GM10248 (cell line): ENCODE measurements at places on chromosomes 2 and 18.

DNA sequence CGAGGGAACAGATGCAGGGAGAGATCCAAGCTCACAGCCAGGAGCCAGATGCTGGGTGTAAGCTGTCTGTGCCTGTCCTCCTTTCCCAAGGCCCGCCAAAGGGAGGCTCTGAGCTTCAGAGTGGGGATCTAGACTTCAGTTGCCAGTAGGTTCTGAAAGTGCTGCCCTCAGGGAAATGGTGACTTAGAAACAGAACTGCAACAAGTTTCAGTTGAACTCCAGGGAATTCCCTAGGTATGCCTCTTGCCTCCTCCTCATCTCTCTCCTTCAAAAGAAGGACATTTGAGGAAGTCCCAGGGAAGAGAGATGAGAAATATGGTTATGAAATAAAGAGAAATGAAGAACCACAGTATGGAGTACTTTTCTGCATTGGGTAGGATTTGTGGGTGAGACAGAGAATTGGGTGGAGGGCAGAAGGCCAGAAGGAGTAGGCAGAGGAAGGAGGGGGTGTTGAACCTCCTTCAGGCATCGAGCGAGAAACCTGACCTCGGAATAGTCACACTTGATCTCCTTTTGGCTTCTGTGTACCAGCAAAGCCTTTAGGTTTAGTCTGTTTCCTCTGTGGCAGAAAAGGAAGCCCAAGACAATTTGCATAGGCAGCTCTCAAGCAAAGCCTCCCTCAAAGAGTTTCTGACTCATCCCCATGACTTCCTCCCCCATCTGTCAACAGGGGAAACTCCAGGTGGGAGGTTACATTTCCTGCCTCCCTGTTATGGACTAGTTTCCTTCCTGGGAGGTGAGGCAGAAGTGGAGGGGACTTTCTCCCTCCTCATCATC is 45.7 kb downstream of the QPCT start:
- peak; percentile 83 for DNase-seq

DNA sequence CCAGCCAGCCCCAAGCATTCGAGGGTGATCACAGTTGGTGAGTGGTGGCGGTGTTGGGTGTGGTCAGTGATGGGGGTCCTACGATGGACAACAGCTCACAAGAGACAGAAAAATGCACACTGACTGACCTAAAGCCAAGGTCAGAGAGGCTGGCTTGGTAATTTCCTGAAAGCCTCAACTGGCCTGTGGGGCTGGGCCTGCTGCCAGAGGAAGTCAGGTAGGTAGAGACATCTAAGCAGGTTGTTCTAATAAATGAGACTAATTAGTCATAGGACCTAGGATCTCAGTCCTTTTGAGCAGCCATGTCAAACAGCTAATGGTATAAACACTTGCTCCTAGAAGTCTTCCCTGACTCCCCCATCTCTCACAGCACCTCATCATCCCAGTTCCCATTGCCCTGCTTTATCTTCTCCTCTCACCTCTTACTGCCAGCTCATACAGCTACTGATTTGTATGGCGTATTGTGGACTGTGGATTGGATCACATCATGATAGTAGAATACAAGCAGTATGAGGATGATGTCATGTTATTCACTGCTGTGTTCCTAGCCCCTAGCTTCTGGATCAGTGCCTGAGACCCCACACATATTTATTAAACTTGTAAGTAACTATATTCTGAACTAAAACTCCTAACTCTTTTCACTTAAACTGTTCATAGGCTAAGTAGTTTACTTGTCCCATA is 262.9 kb upstream of the KLHL29 start:
- no peak for DNase-seq

DNA sequence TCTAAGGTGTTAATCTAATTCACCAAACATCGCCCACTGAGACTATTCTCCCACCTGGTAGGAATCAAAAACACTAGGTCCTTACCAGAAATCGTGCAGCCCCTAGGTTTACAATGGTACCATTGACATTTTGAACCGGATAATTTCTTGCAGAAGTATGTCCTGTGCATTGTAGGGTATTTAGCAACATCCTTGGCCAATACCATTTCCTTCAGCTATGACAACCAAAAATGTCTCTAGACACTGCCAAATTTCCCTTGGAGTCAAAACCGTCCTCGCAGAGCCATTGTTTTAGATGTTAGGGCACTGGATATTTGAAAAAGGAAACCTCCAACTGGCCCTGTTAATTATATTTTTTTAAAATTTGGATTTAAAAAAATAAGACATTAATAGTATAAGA is 3.8 kb downstream of the VPS54 start:
- DNase-seq, result no peak

DNA sequence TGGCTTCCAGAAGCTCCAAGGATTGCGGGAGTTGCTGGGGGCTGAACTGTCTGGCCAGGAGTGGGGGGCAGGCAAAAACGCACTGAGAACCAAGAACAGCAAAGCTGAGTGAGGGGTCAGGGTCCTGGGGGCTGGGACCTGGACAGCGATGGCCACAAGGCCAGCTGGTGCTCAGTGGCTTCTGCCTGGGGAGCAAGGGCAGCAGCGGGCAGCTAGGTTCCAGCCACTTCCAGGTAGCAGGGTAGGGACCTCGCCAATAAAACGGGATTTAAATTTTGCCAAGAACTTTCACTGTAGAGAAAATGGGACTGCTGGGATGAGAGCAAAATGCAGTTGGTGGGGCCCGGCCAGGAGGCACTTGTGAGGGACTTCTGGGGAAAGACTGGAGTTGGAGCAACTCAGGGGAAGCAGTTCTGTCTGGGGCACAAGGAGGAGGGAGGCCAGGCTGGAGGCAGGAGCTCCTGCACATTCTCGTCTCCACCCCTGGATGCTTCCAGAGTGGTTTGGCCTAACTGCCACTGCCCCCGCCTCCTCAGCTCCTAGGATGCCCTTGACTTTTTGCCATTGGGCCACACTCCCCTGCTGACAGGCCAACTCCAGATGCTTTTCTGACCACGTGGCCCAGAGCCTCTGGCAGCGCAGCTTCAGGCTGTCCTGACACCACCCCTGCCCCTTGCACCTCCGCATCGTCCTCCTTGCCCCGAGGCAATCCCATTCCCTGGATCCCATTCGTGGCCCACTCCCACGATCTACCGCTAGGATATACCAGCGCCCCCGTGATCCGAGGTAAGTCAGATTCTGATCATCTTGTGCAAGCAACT is 5.5 kb upstream of the CCDC74A start:
- DNase-seq, result no peak

DNA sequence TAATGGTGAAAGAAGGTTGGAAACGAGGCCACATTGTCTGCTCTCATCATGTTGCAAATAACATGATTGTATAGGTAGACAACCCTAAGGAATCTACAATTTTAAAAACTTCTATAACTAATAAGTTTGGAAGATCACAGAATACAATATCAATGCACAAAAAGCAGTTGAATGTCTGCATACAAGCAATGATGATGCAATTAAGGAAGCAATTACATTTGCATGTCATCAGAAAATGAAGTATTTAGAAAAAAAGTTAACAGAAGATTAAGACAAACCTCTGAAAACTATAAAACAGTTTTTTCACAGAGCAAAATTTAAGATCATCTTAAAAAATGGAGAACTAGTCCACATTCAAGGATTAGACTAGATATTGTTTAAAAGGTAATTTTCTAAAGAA is 181.1 kb downstream of the METTL4 start:
- DNase-seq, result no peak

GRCh38 chr2:232652505-232652851 is 19.1 kb downstream of the EFHD1 start:
- DNase-seq, result no peak

- DNase-seq, result peak; percentile 24
Measured at GRCh38 chr2:158191076-158191895, 89.6 kb downstream of the UPP2 start.

DNA sequence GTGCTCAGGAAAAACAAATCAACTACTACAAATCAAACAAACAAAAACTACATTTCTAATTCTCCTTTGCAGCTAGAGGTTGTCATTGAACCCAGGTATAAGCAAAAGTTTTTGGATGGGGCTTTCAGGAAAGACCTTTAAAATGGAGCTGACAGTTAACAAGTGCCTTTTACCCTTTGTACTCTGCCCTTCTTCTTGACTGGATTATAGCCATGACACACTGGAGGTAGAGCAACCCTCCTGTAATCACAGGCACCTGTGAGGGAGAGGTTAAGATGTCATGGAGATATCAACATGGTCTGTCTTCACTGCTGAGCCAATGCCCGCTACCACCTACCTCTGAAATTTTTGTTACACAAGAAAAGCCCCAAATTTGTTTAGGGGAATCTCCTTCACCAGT is 100.0 kb upstream of the GLS start:
- DNase-seq, result no peak

- DNase-seq, result no peak
Measured at GRCh38 chr2:1495676-1496358, 82.6 kb downstream of the TPO start.

- peak; percentile 5 for DNase-seq
Measured at GRCh38 chr2:212078103-212078502, 460.5 kb downstream of the ERBB4 start.

DNA sequence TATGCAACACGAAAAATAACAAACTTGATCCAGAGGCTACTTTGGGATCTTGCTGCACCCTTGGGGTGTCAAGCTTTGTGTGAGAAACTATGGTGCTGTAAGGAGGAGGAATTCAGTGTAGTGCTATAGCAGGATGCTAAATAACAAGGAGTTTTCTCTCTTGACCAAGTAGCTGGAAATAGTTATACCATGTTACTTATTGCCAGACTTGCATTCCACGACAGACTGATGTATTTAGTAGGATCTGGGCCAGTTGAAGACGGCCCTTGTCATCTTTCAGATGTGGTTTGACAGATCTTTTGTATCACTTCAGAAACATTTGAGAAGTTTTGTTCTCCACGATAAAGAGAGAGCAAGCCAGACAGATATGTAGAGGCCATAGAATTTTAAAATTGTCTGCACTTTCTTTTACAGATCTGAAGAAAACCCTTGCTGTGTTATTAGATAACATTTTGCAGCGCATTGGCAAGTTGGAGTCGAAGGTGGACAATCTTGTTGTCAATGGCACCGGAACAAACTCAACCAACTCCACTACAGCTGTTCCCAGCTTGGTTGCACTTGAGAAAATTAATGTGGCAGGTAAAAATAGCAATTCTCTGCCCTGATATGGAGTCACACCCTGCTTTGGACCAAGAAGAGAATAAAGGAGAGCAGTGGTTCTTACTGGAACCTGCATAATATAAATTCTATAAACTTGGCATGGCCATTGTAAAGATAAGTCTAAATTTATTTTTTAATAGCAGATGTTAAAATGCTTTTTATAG is 16.3 kb downstream of the MGAT5 start:
- no peak for DNase-seq

DNA sequence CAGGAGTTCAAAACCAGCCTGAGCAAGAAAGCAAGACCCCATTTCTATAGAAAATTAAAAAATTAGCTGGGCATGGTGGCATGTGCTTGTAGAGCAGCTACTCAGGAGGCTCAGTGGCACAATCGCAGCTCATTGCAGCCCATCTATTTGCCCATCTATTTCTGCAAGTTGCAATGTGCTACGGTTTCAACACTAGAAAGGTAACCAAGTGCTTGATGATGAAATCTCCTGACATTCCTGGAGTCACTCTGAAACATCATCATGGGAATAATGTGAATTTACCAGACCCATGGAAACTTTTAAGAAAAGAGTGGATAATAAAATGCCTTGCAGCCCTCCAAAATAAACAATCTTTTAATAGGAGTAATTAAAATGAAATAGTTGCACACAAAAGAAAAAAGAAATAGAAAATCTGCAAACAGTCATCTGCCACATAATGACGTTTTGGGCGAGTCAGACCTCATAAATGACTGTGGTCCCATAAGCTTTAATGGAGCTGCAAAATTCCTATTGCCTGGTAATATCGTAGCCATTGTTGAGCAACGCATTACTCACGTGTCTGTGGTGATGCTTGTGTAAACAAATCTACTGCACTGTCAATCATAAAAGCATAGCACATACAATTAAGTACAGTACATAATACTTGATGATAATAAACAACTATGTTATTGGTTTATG is 46.6 kb upstream of the AMMECR1L start:
- DNase-seq, result no peak

GRCh38 chr2:85156153-85156552 is 23.0 kb downstream of the TCF7L1 start:
- no peak for DNase-seq

DNA sequence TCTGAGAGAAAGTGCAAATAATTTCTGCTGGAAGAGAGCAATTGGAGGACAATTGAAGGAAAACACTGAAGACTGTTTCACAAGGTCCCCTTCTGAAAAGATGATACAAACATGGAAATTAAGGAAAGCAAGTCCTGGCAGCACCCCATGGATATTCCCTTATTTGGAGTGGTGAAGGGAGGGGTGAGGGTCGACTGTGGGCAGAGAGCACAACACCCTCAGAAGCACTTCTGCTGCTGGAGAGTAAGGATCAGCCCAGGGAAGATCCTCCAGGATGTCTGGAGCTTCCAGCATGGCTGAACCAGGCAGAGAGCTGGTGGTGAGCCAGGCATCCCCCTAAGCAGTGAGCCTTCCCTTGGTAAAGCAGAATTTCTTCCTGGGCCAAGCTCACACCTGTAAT is 54.7 kb downstream of the LINC00305 start:
- no peak for DNase-seq
